Fibroblast of skin of abdomen (primary cell): ENCODE measurements at places on chromosomes 6 and 20.

DNA sequence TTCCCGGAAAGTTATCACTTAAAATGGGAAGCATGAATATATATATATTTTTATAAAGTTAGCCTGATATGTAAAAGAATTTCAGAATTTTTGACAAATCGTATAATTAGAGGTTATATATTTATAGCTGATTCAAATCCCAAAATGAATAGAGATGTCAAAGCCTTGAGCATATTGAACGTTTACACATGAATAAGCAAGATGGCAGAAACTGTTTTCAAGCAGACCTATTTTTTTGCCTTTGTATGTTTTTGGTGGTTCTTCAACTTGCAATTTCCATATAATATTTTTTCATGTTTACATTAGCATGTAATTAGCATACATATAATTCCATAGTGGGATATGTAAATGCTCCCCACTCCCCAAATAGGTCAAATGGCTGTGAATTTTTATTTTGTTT, 189.9 kb downstream of the PRL start:
- DNase-seq = no peak

GRCh38 chr6:155782320-155782731, 326.7 kb upstream of the NOX3 start:
- peak; percentile 93 for DNase-seq

- DNase-seq = no peak
These were observed 6.4 kb upstream of the SLC12A5 start for GRCh38 chr20:46022411-46023147.

DNA sequence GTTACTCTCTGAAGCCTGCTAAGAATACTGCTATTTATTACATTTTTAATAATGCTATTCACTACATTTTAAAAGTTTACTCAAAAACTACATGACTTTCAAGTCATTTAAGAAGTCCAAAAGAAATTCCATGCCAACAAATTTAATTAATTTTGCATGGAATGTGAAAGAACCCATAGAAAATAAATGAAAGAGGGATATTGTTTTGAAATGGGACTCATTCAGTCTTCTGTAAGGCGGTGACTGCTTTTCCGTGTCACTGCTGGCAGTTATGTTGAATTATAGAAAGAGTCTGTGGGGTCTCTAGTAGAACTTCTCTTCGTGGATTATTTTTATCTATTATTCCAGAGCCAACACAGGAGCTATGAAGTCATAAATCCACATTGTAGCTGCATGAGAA, 211.2 kb downstream of the LAMA2 start:
- no peak for DNase-seq

DNA sequence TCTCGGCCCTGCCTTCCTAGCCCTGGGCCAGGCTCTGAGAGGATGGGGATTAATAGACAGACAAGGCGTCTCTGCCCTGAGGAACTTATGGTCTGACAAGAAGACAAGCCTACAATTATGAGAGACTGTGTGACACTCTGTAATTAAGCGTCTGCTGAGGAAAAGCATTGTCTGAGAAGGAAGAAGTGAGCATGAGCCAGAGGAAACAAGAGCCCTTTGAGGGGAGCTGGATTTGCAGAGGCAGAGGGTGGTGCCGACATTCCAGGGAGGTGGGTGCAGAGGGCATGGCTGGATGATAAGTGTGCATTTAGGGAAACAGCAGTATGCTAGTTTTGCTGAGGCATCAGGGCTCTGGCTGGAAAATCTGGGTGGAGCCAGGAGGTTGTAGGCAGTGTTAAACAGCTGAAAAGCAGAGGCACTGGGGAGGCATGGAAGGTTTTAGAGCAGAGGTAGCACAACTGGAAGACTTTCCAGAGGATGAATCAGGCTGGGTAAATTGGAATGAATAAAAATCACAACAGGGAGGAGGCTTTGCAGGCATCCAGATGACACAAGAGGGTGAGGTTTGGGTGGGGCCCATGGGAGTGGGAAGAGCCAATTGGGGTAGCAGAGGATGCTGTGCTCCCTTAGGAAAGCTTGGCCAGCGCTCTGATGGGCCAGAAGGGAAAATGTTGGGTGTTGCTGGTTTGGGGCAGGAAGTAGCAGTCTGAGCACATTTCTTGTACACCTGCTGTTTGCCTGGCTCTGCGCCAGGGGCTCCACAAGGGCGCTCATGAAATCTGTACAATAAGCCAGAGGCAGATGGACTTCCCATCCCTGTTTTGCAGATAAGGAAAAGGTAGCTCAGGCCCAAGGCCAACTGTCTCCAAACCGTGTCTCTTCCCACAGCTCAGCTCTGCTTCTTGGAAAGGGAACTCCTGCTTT, 74.0 kb upstream of the MYL9 start:
- no peak for DNase-seq

DNA sequence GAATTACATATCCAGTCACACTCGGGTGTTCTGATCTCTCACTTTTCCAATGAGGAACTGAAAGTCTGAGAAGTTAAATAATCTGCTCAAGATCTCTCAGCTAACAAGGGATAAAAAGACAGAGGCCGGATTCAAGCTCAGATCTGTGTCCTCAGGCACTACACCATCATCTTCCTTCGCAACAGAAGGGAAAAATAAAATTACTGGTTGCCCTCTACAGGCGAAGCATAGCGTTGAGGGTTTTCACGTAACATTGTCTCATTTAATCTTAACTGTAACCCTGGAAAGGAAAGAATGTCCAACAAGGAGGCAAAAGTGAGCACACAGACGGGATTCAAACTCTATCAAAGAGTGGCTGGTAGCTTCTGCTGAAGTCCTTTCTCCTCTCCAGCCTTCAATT, 67.8 kb upstream of the ANKEF1 start:
- no peak for DNase-seq

DNA sequence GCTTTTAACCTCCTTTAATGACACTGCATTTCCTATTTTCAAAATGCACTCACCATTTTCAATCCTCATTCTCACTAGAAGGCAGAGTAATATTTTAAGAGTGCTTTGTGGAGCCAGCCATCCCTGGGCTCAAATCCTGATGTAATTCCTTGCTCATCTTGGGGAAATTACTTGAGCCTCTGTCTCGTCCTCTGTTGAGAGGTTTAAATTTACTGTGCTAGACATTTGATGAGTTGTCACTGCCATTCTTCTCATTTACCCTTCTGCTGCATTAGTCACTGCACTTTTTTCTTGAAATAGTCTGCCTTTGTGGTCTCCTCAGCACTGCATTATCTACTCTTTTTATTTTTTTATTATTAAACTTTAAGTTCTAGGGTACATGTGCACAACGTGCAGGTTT, 150.0 kb upstream of the HDDC2 start:
- peak; percentile 70 for DNase-seq

DNA sequence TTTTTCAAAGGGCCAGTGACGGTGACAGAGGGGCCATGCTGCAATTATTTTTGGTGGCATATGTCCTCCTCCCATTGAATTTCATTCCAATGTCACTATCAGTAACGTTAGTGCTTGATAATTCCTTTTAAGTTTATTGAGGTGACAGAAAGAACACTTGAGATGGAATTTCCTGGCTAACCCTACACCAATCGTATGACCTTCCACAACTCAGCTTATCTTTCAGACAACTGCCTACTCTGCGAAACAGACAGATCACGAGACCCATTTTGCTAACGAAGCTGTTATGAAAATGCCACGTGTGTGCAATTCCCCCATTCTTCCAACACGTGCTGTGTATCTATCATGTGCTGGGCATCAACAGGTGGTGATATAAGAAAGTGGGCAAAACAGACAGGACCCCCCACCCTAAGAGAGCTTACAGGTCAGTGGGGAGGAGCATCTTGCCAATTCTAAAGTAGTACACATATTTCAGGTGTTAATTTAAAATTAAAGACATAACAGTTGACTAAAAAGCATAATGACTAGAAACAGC, 113.0 kb downstream of the IRF4 start:
- no peak for DNase-seq

DNA sequence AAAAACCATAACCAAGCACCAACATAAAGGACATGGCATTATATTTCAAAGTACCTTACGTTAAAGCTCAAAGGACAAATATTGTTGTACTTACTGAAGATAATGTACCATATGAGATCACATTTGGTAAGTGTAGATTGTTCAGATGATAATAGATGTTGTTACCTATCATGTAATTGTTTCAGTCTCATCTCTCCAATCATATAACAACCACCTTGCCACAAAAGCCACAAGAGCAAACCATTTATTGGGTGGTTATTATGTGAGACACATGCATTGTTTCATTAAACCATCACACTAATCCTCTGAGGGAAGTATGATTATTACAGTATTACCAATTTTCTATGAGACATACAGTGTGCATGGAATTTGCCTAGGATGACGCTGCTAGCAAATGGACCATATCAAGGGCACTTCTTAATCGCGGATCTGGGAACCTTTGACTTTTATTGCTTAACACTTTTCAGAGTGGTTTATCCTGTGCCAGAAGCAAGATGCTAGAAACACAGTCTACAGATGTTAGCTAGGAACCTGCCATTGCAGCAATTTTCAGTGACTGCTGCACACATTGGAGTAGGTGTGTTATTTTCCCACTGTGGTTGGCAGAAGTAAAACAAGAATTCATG, 149.8 kb upstream of the AKIRIN2 start:
- no peak for DNase-seq

DNA sequence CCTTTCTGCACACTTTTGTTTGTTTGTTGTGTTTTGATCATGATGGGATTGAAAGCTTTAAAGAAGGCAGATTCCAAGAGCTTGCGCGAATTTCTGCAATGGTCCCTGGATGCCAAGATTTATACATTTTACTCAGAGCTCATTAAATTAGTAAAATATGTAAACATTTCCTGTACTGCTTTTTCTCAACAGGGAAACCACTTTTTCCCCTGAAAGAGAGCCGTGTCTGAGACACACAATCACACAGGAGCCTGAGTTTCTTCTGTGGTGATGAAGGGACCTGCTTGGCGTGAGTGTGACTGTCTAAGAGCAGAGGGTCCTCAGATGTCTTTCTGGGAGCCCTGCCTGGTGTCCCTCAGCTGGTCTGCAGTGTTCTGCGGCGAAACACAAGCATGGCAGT, 12.1 kb upstream of the TAGAP start:
- DNase-seq = no peak

- no peak for DNase-seq
These were observed 32.7 kb downstream of the TRDN start for GRCh38 chr6:123604067-123604466.

DNA sequence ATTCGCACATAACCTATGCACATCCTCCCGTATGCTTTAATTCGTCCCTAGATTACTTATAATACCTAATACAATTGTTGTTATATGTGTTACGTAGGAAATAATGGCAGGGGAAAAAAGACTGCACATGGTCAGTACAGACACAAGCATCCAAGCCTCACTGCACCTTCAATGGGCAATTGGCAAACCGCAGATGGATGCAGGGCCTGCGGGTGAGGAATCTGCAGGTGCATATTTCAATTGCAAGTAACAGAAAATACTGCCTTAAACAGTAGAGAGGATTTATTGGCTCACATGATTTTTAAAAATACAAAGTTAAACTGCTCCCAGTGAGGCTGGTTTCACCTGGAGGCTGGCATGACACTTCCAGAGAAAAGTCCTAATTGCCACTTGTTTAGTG, 142.1 kb upstream of the MLN start:
- DNase-seq = no peak

DNA sequence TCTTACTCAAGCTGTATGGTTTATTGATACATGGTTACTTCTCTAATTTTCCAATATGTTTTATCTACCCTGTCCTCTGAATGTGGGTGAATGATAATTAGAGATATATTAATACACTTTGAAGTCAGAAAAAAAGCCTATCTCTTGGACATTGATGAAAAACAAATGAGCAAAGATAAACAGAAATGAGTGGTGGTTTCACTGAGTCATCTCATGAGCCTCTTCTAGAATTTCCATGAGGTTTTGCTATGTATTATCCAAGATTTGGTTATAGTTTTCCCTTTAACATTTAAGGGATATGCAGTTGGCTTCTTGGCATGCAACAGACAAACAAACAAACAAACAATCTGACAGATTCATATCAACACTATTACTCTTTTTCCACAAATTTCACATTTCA, 586.8 kb downstream of the RFPL4B start:
- no peak for DNase-seq

DNA sequence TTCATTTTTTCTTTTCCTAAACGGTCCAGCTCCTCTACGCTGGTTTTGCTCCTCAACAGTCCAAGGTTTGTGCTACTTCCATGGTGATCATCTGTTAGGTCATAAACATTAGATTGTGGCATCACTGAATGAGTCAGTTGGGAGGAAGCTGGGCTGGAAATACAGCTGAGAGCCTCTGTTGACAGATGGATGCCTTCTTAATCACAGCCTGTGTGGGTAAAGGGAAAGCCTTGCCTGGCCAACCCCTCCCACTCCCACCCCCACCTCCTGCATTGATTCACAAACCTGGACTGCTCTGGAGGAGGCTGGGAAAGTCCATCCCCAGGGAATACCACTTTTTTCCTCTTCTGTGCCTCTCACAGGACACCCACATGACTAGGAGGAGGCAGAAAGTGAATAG, 180.6 kb upstream of the CCN2 start:
- DNase-seq = peak; percentile 99

- peak; percentile 17 for DNase-seq
These were observed 173.0 kb upstream of the TSHZ2 start for GRCh38 chr20:52799130-52799529.

DNA sequence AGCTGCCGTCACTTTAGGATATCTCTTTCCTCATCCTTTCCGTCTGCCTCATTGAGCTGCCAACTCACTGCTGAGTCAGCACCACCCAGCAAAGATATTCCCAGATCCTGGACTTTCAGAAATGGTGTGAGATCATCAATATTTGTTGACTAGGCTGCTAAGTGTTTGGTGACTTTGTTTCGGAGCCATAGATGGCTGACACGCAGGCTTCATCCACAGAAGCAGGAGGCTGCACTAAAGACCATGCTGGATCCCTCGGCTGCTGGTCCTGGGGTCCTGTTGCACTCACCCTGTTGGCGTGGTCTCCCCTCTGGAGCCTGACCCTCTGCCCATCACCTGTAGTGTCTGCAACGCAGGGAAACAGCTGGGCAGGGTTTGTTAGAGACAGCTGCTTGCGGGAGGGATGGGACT, 96.5 kb downstream of the ERMARD start:
- DNase-seq = no peak

DNA sequence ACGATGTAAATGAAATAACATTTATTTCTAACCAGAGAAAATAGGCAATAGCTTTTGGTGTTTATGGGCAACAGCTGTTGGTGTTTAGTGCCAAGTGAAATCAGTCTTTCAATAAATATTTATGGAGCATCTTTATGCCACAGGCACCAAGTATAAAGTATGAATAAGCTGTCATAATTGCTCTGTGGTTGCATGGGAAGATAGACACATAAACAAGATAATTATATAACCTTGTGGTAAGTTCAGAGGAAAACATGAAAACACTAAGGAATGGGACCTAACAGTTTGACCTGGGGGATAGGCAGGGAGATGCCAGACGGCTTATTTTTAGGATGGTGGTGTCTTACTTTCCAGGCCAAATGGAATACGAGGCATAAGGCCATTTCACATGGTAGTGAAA, 110.9 kb downstream of the GFRAL start:
- DNase-seq = no peak
